Activated CD4-positive, alpha-beta T cell treated with anti-CD3 and anti-CD28 coated beads for 48 hours (primary cell): ENCODE measurements at places on chromosomes 4 and X.

DNA sequence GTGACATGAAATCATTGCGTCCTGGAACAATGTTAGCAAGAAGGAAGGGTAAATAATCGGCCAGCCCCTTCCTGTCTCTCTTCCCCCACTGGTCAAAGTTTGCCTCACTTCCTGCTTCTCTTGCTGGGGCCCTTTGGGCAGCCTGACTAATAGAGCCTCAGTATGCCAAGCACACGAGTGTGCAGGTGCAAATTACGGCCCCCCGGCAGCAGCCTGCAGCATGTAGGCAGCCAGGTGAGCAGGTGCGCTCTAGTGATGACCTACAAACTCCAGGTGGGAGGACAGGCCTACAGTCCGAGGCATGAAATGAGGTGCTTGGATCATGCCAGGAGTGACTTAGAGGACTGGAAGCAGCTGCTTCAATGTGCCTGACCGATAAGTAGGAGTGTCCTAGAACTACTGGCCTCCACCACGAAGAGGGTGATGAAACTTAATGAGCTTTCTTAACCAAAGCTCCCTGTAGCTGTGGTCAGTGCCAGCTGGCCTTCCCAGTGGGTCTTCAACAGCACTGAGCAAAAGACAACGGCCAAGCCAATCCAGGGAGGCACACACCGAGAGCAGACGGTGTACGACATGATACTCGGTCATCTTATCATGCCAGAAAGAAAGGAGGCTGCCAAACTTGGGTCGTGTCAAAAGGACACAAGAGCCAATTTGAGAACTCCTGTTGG, 26.1 kb upstream of the FAT1 start:
- DNase-seq, result no peak

DNA sequence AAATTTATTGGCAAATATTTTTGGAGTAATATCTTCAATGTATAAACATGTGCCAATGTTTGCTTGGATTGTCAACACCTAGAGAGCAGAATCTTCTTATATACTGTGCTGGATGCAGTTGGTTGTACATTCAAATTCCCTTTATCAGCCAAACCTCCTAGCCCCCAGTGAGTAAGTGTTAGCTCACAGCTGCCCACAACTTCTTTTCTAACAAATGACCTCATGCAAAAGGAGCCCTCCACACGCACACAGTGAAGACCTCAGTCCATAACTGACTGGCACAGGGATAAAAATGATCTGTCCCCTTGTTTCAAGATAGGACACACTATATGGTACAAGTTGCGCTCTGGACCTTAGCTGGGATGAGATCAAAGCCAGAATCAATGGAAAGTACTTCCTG, 458.0 kb upstream of the NWD2 start:
- no peak for DNase-seq

DNA sequence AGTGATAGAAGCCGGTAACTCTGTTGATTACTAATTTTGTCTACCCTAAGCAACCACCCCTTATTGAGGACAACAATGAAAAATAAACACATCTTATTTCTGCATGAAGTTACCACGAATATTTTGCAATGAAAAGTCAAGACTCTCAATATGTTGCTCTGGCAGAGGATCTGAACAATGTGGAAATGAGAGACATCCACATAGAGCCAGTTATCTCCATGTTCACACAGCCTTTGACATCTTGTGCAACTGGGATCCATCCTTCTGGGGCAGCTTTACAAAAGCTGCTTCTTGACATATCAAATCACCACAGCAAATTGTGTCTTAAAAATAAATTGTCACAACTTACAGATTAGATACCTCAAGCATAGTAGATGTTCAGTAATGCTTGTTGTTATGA, 10.2 kb downstream of the EDNRA start:
- no peak for DNase-seq

- no peak for DNase-seq
Observed at GRCh38 chr4:81507530-81507929, 35.8 kb upstream of the RASGEF1B start.

DNA sequence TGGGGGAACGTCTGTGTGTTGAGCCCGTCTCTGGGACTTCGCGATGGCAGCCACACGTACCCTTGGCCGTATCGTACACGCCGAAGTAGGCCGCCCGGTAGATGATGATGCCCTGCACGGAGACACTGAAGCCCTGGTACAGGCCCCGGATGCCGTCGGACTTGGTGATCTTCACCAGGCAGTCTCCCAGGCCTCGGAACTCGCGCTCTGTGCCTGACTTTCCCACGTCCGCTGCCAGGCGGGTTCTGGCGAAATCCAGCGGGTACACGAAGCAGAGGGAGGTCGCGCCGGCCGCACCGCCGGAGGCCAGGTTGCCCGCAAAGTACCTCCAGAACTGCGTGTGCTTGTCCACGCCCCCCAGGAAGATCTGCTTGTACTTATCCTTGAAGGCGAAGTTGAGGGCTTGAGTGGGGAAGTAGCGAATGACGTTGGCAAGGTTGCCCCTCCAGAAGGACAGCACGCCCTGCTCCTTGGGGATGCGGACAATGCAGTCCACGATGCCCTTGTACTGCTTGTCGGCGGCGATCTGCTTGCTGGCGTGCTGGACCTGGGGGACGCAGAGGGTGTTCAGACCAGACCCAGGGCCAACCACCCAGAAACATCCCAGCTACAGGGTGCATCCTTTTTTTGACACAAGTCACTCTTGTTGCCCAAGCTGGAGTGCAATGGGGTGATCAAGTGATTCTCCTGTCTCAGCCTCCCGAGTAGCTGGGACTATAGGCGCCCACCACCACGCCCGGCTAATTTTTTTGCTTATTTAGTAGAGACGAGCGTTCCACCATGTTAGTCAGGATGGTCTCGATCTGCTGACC, 2.5 kb downstream of the SLC25A6 start:
- DNase-seq, result peak; percentile 7

GRCh38 chrX:68199062-68199848, 234.0 kb downstream of the OPHN1 start:
- DNase-seq, result no peak

GRCh38 chr4:4284827-4285618, 4.9 kb downstream of the LYAR start:
- no peak for DNase-seq

DNA sequence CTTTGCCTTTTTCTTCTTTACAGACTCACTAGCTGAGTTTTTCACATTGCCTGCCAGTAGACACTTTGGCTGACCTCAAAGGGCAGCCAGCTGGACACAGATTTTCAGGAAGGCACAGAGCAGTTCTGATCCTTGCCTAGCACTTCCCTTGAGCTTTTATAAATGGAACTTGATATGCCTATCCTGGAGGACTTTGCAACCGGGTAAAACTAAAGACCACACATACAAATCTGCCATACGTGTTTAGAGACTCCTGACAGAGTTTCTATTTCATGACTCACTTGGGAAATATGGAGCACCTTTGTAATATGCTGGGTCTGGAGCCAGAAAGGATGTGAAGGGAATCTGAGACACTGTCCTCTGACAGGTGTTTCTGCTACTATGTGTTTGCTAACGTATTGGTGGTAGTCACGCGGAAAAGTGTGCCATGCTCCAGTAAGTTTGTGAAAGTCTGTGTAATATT, 56.7 kb upstream of the RASSF6 start:
- DNase-seq, result no peak

DNA sequence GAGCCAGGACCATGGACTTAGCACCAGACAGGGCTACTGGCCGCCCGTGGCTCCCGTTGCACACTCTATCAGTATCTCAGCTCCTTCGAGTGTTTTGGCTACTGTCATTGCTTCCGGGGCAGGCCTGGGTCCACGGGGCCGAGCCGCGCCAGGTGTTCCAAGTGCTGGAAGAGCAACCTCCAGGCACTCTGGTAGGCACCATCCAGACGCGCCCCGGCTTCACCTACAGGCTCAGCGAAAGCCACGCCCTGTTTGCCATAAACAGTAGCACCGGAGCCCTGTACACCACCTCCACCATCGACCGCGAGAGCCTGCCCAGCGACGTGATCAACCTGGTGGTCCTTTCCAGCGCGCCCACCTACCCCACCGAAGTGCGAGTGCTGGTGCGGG, 1.6 kb downstream of the FAT4 start:
- peak; percentile 23 for DNase-seq

- no peak for DNase-seq
Observed at GRCh38 chr4:158847535-158847934, 78.7 kb downstream of the FNIP2 start.

- DNase-seq, result no peak
Observed at GRCh38 chr4:168795346-168795745, 214.7 kb downstream of the CBR4 start.

DNA sequence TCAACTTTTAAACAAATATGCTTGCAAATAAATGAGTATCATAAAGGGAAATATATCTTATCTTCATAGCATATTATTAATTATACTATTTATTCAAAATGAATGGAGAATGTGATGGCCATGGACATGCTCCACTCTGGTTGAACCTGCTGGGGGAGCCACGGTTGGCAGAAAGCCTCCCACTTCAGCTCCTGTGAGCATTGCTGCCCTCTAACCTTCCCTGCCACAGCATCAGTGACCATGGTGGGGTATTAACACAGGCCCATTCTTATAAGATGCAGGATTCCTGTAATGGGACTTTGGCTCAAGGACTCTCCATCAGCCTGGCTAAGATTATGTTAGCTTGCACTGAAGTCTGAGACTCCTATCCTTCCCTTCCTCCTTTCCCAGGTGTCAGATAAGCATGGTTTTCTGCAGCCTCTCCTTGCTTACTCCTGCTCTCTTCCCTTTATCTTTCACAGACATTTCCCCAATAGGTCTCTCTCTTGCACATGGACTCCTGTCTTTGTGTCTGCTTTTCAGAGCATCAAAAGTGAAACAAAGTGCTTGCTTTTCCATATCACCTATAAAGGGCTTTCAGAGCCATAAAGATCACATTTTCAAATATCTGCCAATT, 4.9 kb upstream of the ABRAXAS1 start:
- no peak for DNase-seq

GRCh38 chr4:103365285-103365684, 167.1 kb upstream of the CENPE start:
- no peak for DNase-seq

GRCh38 chr4:10535912-10536311, 78.7 kb upstream of the ZNF518B start:
- DNase-seq, result no peak

GRCh38 chr4:152369902-152370295, 166.0 kb downstream of the FBXW7 start:
- no peak for DNase-seq
